ENCODE measurements at places on chromosomes 1 and 21. TPM values are rescaled to one million over a fixed set of nuclear protein-coding genes. Genes with fewer than 3 reads are reported as not detected.

Gene AKNAD1
- total RNA-seq: 0.11 TPM

Gene PTGFRN
- 222 TPM for total RNA-seq

Gene KLF17
- not detected for total RNA-seq

Gene OR2T35
- not detected for total RNA-seq

Gene TMIGD3
- not detected for total RNA-seq

Gene CNR2
- total RNA-seq: not detected

Gene CCT8
- total RNA-seq: 218 TPM

Gene KRTAP12-2
- total RNA-seq: not detected

Gene ASPM
- 5.4 TPM for total RNA-seq

Gene ENAH
- total RNA-seq: 14.1 TPM

Gene DCDC2B
- total RNA-seq: not detected

Gene PRDX6
- 109 TPM for total RNA-seq

Gene HCRTR1
- 5.3 TPM for total RNA-seq

Gene IGSF3
- total RNA-seq: 40.5 TPM

Gene NPHS2
- total RNA-seq: not detected

Gene ABCA4
- 345 TPM for total RNA-seq

Gene IQGAP3
- 2.4 TPM for total RNA-seq

Gene TTC3
- 139 TPM for total RNA-seq

Gene SERTAD4
- total RNA-seq: 0.11 TPM

Gene OPTC
- total RNA-seq: not detected

Gene LIPI
- not detected for total RNA-seq

Gene TOR1AIP2
- 79.8 TPM for total RNA-seq

Gene DMBX1
- total RNA-seq: not detected

Gene EFNA3
- total RNA-seq: 1.4 TPM

Gene CPTP
- total RNA-seq: 11.7 TPM

Gene YOD1
- 6.7 TPM for total RNA-seq

Gene IL22RA1
- total RNA-seq: not detected

Gene TSTD1
- 9.1 TPM for total RNA-seq

Gene IL20
- not detected for total RNA-seq

Gene NTRK1
- not detected for total RNA-seq

Gene USH2A
- total RNA-seq: not detected

Gene CFAP141
- not detected for total RNA-seq

Gene TTLL10
- not detected for total RNA-seq

Gene RIPPLY3
- total RNA-seq: under 0.01 TPM

Gene RAB42
- 8.0 TPM for total RNA-seq

Gene GBP7
- total RNA-seq: not detected

Gene CROCC
- 11.9 TPM for total RNA-seq

Gene ILDR2
- under 0.01 TPM for total RNA-seq

Gene TEDDM1
- not detected for total RNA-seq

Gene LPAR3
- 0.11 TPM for total RNA-seq

Gene SYPL2
- under 0.01 TPM for total RNA-seq

Gene OR10J1
- not detected for total RNA-seq

Gene SPRR2E
- total RNA-seq: not detected

Gene NEK2
- 4.5 TPM for total RNA-seq

Gene NFASC
- 0.17 TPM for total RNA-seq

Gene TMPRSS15
- not detected for total RNA-seq

Gene CD1B
- total RNA-seq: not detected

Gene SMCP
- not detected for total RNA-seq

Gene MCOLN3
- under 0.01 TPM for total RNA-seq

Gene HSD3B2
- total RNA-seq: not detected

Gene HEYL
- 0.09 TPM for total RNA-seq

Gene KRTAP21-3
- not detected for total RNA-seq

Gene NECTIN4
- 0.34 TPM for total RNA-seq

Gene GSTM5
- 0.11 TPM for total RNA-seq
